Stimulated activated CD8-positive, alpha-beta memory T cell treated with anti-CD3 and anti-CD28 coated beads, Interleukin-4, amount 100 ng/mL, for 1 hour (primary cell): ENCODE measurements at places on chromosomes 5 and 9.
A peak's percentile ranks its signal among the peaks of the same experiment; 100 is the strongest.

DNA sequence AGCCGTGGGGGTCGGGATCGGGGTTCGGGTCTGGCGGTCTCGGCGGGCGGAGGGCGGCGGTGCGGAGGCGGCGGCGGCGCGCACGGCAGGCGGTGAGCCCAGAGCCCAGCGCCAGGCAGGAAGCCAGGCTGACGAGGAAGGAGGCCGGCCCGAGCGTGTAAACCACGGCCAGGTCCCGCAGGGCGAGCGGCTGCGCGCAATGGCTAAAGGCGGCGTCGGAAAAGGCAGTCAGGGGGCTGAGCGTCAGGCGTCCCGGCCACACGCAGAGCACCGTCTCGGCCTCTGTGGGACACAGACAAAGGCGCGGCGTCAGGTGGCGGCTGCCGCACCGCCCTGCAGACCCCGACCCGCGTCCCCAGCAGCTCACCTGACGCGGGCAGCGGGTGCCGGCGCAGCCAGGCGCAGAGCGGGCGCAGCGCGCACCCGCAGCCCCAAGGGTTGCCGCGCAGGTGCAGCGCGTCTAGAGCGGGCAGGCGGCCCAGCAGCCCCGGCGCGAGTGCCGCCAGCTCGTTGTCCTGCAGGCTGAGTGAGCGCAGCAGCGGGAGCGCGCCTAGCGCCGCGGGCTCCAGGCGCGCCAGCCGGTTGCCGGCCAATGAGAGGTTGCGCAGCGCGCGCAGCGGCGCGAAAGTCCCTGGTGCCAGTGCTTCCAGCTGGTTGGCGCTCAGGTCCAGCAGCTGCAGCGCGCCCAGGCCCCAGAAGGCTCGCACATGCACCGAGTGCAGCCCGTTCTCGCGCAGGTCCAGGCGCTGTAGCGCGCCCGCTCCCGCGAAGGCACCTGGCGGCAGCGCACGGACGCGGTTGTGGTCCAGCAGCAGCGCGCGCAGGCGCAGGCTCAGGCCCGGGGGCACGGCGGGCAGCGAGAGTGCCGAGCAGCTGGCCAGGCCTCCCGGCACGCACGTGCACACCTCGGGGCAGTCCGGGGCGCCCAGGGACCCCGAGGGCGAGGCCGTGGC is 671 bp downstream of the LRRC26 start:
- DNase-seq, result no peak

GRCh38 chr9:12879961-12880360 is 105.1 kb downstream of the LURAP1L start:
- no peak for DNase-seq

DNA sequence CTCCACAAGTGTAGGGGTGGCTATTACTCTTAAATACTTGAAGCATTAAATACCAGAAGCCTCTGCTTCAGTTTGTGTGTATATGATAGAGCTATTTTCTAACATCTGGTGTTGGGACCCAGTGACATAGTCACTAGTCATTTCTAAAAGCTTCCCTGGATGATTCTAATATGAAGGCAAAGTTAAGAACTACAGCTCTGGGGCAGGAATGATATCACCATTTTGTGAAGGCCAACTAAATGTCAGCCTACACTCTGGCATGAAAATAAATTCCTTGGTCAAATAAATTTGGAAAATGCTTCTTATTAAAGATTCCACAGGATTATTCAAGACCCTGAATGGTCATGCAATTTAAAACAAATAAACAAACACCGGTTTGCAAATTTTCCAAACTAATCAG is 197.7 kb downstream of the PLK2 start:
- no peak for DNase-seq

DNA sequence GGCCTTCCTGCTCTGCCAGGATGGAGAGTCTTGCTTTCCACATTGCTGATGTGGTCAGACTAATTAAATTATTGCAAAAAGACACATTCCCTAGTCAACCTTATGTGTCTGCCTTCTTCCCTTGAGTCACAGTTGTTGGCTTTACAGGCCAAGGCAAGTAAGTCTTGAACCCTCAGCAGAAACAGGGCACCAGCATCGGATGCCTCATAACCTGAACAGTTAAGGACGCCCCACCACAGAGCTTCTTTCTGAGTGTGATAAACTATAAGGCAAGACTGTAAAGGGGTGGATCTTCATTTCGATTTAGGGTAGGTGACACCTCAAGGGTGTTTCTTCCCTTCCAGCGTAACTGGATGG is 670 bp upstream of the KIF2A start:
- no peak for DNase-seq

GRCh38 chr9:71209890-71210289 is 88.5 kb upstream of the TRPM3 start:
- no peak for DNase-seq

DNA sequence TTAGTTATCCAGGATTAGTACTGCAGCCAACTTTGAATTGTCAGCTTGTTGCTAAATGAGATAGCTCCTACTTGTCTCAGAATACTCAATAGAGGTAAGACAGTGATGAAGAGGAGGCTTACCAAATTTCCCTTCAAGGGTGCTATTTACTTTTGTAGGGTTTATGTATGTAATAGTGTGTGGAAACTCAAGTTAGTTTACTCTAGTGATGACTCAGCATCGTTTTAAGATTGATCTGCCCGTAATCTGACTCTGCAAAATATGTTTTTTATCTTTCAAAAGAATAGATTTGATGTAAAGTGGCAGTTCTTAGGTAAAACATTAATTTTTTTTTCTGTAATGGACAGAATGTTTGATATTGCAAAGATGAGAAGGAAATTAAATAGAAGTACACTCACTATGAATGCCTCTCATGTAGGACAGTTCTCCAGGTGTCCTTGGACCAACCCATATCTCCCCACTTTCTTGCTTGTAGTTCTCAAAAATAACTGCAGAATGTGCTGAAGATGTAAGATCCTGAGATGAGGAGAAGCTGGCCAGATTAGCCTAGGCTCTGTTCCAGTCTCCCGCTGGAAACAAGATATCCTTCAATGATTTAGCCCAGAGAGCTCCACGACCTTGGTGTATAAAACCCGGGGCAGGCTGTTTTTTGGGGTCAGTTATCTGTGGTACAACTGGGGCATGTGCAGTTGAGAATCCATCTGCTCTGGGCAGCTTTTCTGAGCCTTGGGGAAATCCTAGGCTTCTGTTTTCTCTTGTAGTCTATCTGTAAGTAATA is 24.4 kb upstream of the MROH2B start:
- no peak for DNase-seq

- DNase-seq, result no peak
Measured at GRCh38 chr9:6383551-6384225, 29.3 kb upstream of the UHRF2 start.

- DNase-seq, result no peak
Measured at GRCh38 chr9:116713271-116713670, 26.2 kb downstream of the TRIM32 start.

GRCh38 chr5:6379246-6379645 is 899 bp upstream of the MED10 start:
- DNase-seq, result no peak

- DNase-seq, result no peak
Measured at GRCh38 chr5:35304291-35304690, 74.0 kb upstream of the PRLR start.

DNA sequence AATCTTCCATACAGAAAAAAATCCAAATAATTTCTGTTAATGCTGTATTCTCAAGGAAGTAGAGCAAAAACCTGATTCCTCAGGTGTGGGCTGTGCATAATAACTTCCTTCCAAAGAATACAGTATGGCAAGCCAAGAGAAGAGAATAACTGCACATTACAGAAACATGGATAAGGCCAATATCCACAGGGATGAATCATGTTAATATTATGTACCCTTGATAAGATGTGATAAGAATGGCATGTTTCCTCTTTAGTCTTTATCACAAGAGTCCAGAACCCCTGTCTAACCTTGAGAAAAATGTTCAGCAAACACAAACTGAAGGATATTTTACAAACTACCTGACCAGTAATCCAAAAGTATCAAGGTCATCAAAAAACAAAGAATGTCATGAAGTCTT is 795.8 kb downstream of the SEMA5A start:
- DNase-seq, result no peak

GRCh38 chr5:109099081-109099480 is 310.7 kb downstream of the PJA2 start:
- no peak for DNase-seq

DNA sequence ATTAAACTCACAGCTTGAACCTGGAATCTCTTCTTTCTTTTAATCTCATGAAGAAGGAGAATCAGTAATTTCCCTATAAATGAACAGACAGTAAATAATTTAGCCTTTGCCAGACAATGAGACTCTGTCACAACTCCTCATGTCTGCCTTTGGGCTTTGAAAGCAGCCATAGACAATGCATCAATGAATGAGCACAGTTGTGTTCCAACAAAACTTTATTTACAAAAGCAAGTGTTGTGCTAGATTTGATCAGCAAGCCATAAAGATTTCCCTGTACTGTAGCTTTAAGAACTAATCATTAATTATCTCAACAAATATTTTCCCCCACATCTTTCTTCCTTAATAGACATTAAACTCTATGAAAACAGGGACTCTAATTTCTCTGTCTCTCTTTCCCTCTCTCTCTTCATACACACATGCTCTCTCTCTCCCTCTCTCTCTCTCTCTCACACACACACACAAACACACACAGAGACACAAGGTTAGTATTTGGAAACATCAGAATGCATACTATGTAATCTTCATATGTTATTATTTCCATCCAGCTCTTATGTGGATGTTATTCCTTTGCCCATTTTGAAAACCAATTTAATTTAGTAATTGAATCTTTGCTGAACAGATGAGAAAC is 1209.8 kb upstream of the CDH6 start:
- no peak for DNase-seq

DNA sequence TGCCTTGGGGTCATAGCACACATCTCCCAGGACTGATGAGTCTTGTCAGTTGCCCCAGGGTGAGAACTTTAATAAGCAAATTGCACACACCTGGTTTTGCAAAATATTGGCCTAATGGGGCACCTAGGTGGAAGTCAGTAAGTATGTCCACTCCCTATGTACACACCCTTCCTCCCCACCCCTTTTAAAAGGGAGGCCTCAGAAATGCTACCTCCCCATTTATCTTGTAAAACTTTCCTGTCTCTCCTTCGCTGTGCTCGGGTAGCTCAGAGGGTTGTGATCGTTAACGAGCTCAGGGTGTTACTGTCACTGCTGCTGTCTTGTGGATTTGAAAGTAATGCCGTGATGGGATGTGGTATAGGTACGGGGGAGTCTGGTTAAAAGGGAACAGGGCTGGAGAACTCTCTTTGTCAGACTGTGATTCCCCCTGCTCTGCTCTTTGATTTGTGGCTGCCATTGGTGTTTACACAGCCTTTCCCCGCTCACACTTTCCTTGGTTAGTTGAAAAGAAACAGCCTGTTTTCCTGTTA is 26.2 kb downstream of the ZNF462 start:
- no peak for DNase-seq

DNA sequence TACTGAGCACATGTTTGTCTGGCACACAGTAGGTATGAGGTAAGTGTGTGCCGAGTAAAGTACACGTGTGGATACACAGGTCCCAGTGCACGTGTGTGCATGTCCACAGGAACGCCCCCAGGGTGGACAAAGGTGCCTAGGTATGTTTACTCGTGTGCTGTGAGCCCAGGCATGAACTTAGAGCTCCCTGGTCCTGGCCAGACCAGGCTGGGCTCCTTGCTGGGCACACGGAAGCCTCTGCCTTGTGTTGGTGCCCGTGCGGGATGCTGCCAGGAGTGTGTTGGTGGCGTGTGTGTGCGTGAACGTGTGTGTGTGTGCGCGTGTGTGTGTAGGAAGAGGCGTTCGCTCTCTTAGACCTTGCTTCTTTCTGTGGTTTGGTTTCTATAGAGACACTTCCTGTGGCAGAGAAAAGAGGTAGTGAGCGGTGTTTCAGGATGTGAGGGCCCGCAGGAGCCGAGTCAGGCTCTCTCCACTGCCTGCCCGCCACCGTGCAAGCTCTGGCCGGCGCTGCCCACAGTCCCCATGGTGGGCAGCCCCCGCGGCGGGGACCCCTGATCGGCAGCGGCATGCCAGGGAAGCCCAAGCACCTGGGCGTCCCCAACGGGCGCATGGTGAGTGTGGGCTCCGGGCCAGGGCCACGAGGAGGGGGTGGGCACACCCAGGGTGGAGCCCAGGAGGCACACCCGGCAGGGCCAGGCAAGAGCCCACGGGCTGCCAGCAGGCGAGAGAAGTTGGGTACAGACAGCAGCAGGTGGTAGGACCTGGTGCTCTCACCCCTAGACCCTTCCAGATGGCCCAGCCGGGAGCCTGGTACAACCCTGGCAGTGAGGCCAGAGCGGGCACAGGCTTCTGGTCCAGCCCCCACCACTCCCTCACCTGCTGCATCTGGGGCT is at the start of gene RGS14:
Gene RGS14, plus strand, starts transcription at position 466 of the 893 bp plus-strand sequence. Its CDS starts 101 bp downstream, at position 567.
- DNase-seq, result peak; percentile 30

GRCh38 chr9:89593727-89594427 is 10.9 kb upstream of the GADD45G start:
- DNase-seq, result no peak

DNA sequence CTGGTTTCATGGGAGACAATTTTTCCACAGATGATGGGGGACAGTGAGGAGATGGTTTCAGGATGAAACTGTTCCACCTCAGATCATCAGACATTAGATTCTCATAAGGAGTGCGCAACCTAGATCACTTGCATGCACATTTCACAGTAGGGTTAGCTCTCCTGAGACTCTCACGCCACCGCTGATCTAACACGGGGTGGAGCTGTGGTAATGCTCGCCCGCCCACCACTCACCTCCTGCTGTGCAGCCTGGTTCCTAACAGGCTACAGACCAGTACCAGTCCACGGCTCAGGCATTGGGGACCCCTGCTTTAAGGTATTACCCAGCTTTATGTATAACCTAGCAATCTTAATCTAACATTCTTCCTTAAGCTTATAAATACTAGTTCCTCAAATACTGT is 35.6 kb downstream of the TTC39B start:
- no peak for DNase-seq

GRCh38 chr5:62969409-62970120 is 390.9 kb downstream of the LRRC70 start:
- no peak for DNase-seq

DNA sequence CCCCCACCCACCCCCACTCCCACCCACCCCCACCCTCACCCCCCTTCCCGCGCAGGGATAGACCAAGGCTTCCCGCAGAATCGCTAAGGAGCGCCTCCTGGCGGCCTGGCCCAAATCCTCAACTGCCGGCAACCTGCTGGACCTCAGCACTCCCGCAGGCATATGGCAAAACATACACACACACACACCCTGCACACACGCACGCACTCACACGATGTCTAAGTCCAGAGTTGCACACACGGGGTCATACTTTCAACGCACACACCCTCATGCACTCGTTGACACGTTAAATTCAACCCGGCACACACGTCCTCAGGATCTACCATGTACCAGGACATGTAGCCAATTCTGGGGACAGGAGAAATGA is 1.7 kb downstream of the CPLX2 start:
- no peak for DNase-seq

DNA sequence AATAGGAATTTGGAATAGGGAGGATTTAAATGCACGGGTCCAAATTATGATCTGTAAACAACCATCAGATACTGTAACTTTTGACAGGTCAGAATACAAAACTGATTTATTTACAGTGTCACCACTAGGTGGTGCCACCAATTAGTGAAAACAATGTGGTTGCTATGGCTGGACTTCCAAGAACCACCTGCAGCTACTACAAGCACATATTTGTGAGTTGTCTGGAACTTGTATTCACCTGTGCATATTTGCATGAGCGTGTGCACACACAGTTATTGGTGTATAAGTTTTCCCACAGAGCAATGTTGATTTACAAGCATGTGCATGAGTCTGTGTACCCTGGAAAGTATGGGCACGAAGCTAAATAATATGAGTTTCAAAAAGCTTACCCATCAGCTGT is 3.0 kb upstream of the HRCT1 start:
- DNase-seq, result no peak
